ENCODE measurements at places on chromosomes 6 and 20. TPM values are rescaled to one million over a fixed set of nuclear protein-coding genes. Genes with fewer than 3 reads are reported as not detected.

DNA sequence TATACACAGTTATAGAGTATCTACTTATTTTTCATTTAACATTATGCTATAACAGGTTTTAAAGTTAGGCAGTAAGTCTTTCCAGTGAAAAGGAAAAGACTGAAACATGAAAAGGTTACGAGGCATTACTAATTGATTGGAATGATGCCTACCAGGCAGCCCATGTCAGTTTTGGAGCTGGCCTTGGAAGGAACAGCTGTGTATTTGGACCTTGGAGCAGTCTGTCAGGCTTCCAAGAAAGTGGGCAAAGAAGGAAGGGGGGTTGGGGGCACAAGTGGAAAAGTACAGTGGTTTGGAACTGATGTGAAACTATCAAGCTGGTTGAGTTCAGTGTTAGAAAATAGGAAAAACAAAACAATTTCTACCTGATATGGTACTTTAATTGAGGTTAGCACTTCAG is 41.7 kb downstream of the SLC16A10 start:
- DNase-seq = no peak

- DNase-seq = peak; percentile 28
Measured at GRCh38 chr6:71082033-71082650, 125.3 kb upstream of the B3GAT2 start.

DNA sequence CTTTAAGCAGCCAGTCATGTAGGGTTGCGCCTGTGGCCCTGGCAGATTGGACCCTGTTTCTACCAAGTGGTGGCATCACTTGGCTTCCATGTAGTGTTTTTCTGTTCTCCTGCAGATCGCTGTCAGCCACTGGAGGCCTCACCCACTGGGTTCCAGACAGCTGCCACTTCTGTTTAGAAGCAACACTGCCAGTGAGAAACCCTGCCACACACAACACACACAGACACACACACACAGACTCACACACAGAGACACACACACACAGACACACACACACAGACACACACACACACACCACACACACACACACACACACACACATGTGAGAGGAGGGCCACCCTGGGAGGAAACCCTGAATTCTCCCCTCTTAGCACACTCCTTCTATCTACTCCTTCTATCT is 51.8 kb downstream of the UTRN start:
- DNase-seq = no peak

INSM1 gene
- total RNA-seq = under 0.01 TPM

DNA sequence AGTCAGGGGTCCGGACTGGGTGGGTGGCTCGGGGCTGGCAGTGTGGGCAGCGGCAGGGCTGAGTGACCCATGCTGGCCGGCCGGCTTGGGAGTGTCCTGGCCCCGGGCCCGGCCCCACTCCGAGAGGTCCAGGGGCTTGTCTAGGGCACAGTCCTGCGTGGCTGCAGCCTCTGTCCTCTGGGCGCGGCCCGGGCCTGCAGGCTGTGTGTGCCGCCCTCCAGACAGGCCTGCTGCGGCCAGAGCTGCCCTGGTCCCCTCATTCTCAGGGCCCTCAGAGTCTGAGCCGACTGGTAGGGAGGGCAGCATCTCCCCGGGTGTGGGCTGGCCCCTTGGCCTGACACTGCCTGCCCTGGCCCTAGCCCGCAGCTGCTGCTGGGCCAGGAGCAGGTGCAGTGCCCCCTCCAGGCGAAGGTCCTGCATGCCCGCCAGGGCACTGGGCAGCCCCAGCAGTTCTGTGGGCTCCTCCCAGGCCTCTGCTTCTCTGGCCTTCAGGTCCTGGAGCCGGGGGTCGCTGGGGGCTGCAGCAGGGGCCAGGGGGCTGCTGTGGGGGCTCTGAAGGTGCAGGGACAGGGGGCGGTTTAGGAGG is 6.9 kb upstream of the CABLES2 start:
- no peak for DNase-seq

DNA sequence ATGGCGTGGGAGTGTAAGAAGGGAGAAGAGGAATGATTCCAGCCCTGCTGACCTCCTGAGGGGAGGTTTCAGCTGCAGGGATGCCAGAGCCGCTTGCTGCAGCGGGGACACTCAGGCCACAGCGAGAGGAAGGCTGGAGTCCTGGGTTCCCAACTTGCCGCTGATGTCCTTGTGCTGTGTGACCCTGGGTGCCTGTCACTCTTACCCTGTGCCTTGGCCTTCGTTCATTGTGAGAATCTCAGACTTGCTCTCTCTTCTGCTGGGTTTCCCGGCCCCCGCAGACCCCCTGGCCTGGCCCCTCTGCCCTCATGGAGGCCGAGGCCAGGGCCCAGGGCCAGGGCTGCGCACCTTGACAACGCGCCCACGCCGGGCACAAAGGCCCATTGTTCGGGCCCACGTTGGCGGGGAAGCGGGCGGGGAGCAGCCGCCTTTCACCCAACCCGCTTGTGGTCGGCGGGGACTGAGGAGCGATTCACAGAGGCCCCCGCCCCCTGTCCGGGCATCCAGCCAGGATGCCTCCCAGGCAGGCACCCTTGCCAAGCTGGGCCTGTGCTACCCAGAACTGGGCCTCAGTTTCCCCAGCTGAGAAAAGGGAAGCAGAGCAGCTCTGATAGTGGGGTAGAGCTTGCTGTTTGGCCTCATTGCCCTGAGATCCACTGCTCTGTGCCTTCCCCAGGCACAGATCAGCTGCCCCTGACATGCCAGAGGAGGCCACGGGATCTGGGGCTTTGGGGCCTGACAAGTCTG is 52.4 kb downstream of the CEBPB start:
- DNase-seq = no peak

NCOA7 gene
- total RNA-seq = 21.6 TPM

NT5DC1 gene
- 7.8 TPM for total RNA-seq

GRCh38 chr6:118350881-118351430 is 197.1 kb upstream of the PLN start:
- peak; percentile 82 for DNase-seq

SCRT2 gene
- not detected for total RNA-seq

- DNase-seq = peak; percentile 42
Measured at GRCh38 chr6:112258642-112259336, 4.4 kb upstream of the LAMA4 start.

FILIP1 gene
- 0.32 TPM for total RNA-seq

GRCh38 chr20:33915726-33916331 is 77.9 kb upstream of the RALY start:
- DNase-seq = no peak

DNA sequence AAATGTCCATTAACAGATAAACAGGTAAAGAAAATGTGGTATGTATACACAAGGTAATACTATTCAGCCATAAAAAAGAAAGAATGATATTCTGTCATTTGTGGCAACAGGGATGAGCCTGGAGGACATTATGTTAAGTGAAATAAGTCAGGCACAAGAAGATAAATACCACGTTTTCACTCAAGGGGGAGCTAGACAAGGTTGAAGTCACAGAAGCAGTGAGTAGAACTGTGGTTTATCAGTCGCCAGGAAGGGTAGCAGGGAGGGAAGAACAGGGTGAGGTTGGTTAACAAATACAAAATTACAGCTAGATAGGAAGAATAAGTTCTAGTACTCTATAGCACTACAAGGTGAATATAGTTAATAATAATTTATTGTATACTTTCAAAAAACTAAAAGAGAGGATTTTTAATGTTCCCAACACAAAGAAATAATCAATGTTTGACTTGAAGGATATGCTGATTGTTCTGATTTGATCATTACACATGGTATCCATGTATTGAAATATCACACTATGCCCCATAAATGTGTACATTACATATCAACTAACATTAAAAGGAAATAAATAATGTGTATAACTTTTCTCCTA is 21.1 kb downstream of the RTN4IP1 start:
- peak; percentile 72 for DNase-seq

- DNase-seq = no peak
Measured at GRCh38 chr6:45715508-45715803, 300.2 kb downstream of the CLIC5 start.

GRCh38 chr6:31497531-31498476 is at the start of gene MICB:
Gene MICB, plus strand, starts transcription at chr6:31498145. Its CDS starts 49 bp downstream, at chr6:31498194.
- peak; percentile 79 for DNase-seq

DNA sequence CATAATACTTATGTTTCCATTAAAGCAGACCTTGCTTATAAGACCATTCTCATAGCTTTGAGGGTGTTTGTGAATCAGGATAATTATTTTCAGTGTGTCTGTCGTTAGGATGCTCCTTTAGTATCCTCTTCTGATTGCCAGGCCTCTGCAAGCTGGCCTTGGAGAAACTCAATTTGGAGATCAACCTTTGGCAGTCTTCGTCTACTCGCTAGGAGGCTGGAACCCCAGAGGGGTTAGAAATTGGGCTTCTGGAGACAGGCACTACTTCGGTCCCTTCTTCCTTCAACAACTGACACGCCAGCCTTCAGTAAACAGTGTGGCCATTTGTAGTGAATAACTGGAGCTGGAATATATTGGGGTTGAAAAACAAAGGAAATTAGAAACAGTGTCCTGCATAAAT is 100.8 kb upstream of the CITED2 start:
- DNase-seq = no peak

GRCh38 chr6:5275497-5275896 is 14.2 kb downstream of the FARS2 start:
- DNase-seq = no peak

- DNase-seq = no peak
Measured at GRCh38 chr6:100453701-100454521, 10.8 kb downstream of the SIM1 start.

CYP24A1 gene
- total RNA-seq = not detected

GRCh38 chr20:33666293-33667244 is at the start of gene ACTL10:
Gene ACTL10, plus strand, starts transcription at chr20:33666943. Its CDS starts 555 bp downstream, at chr20:33667498.
- peak; percentile 97 for DNase-seq

SLC24A3 gene
- 4.2 TPM for total RNA-seq

- no peak for DNase-seq
Measured at GRCh38 chr6:41715795-41716515, 19.5 kb downstream of the TFEB start.

GRCh38 chr20:64224351-64225170 is 31.0 kb upstream of the PCMTD2 start:
- peak; percentile 85 for DNase-seq

BPHL gene
- total RNA-seq = 17.3 TPM

DNA sequence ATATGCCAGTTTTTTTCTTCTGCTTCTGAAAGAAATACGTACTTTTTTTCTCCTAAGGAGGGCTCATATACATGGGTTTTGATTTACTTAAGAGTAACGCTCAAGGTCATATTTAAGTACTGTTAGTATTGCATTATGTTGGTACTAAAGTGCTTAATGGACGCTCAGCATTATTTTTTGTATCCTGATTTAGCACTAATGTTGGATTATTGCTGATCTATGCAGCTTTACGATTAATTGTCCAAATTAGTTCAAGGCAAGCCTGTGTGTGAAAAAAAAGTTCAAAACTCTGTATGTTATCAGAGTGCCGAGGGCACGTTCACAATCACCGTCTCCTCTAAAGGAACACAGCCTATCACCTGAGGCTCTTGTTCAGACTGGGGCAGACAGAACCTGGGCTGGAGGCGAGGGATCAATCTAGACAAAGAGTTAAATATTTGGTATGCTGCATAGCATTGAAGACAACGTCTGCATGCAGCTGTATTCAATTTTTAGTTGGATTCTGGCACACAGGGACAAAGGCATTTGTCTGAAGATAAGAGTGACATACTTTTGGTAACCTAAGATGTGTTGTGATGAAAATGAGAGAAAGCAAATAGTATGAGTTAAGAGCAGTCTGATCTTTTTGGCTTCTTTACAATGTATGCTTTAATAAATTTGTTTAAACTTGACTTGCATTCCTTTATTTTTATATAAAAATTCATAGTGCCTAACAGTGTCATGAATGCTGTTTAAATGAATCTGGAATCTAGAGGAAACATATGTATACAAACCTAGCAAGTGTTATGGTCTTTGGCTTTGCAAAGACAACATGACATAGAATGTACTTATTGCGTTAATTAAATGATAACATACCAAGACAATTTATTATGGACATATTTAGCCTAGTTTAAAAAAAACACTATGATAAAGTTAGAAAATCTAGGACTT is 341.2 kb downstream of the SAMD5 start:
- no peak for DNase-seq

GRCh38 chr20:57953638-57954037 is 243.8 kb upstream of the PMEPA1 start:
- no peak for DNase-seq

DNA sequence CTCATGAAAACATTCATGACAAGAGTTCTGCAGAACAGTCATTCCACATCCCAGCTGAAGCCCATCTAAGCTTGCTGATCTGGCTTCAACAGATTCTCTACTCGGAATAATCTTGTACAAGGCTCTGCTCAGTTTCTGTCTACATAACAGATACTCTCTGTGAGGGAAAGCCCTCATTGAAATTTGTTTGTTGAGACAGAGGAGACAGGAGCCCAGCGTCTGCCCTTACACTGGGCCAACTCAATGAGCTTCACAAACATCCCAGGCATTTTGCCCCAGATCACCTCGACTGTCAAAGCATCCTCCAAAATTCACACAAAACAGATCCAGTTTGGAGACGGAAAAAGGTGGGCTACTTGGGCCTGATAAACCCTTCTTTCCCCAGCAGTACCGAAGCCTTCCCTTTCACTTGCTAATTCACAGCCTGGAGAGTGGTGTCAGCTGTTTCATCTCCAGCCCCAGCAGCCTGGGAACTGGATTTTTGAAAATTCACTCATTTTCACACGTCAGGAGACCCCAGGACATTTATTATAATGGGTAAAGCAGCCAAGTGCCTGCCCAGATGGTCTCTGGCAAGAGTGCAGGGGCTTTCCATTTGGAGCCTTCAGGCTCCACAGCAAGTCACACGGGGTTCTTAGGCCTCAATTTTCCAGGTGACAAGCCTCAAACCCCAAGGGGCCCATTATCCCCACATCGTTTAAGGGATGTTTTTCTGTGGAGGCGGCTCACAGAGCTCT is 7.3 kb downstream of the CCDC167 start:
- no peak for DNase-seq

- DNase-seq = no peak
Measured at GRCh38 chr6:91653076-91653723, 1066.3 kb upstream of the MAP3K7 start.

GRCh38 chr20:59104831-59105230 is 58.8 kb upstream of the ZNF831 start:
- DNase-seq = no peak

PROKR2 gene
- not detected for total RNA-seq

GRCh38 chr20:38685853-38686473 is 38.3 kb upstream of the SLC32A1 start:
- peak; percentile 52 for DNase-seq

DNA sequence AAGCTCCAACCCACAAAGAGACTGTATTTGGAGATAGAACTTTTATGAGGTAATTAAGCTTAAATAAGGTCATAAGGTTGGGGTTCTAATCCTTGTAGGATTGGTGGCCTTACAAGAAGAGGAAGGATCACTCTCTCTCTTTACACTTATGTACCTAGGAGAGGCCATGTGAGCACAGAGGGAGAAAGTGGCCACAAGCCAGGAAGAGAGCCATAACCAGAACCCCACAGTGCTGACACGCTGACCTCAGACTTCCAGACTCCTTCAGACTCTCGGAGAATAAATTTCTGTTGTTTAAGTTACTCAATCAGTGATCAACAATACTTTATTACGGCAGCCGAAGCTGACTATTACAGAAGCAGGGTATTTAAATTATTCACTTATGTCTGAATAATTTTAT is 430.5 kb upstream of the EPHA7 start:
- DNase-seq = no peak

OTOR gene
- total RNA-seq = not detected

ULBP2 gene
- total RNA-seq = 4.5 TPM

GRCh38 chr20:33646191-33646590 is 15.9 kb upstream of the C20orf144 start:
- DNase-seq = no peak

- peak; percentile 50 for DNase-seq
Measured at GRCh38 chr6:142942805-142943227, 2.2 kb downstream of the HIVEP2 start.
